ENCODE measurements at places on chromosomes 7 and 10.

DNA sequence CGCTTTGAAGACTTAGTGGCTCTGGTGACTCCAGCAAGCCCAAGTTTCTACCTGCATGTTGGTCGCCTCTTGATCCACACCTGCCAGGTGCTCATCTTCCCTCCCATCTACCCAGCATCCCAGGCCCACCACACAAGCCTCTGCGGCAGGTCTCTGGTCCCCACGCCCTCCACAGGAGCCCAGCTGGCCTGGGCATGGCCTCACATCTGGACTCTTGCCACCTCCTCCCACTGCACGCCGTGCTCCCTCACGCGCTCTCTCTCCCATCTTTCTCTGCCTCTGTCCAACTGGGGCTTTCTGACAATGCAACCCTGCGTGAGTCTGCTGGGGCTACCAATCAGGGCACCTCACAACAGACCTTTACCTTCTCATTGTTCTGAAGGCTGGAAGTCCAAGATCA is 50.2 kb upstream of the FGFR2 start:
- no peak for DNase-seq

DNA sequence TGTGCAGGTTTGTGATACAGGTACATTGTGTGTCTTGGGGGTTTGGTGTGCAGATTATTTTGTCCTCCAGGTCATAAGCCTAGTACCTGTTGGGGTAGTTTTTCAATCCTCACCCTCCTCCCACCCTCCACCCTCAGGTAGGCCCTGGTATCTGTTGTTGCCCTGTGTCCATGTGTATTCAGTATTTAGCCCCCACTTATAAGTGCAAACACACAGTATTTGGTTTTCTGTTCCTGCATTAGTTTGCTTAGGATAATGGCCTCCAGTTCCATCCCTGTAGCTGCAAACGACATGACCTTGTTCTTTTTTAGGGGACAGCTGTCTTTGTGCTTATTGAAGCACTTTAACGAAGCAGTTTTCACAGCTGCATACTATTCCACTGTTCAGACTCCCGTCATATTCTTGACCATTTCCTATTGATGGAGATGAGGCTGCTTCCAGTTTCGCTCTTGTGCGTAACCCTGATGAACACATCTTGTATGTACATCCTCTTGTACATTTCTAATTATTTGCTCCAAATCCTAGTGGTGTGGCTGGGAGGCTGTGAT is 47.4 kb downstream of the LHPP start:
- DNase-seq = no peak

- no peak for DNase-seq
Observed at GRCh38 chr7:155340071-155340531, 42.4 kb downstream of the INSIG1 start.

DNA sequence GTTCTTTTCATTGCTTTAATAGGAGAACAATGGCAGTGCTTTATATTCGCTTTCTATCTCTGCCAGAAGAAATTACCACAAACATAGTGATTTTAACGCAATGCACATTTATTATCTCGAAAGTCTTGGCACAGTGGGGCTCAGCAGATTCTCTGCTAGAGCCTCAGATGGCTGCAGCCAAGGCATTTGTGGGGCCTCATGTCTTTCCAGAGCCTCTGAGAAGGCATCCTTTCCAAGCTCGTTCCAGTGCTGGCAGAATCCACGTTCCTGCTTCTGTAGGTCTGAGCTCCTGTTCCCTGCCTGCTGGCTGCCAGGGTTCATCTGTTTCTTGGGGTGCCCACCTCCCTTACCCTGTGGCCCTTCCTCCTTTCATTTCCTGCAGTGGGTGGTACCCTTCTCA is 60.2 kb downstream of the LRRC18 start:
- DNase-seq = no peak

- DNase-seq = no peak
Observed at GRCh38 chr7:43615558-43616145, 32.7 kb downstream of the STK17A start.

- no peak for DNase-seq
Observed at GRCh38 chr10:89263091-89263490, 11.5 kb upstream of the LIPA start.

DNA sequence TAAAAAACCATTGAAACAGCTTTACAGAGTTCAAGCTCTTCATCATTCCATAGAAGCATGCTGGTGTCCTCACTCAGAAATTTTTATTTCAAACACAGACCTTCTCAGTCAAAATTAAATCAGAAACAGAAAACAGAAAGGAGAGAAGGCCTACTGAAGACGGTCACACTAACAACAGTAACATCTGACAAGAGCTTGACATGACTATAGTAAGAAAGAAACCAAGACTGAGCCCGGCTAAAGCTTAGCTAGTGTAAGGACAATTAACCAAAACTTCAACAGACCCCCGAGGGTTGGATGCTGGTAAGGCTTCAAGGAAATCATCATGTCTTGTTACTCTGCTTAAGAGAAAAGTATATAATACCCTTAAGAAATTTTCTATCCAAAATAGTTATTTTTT is 38.6 kb downstream of the MTPN start:
- no peak for DNase-seq

Data from H54 (cell line).